Activated CD4-positive, alpha-beta T cell treated with anti-CD3 and anti-CD28 coated beads for 36 hours (primary cell): ENCODE measurements at places on chromosomes 2 and 18. TPM values are rescaled to one million over a fixed set of nuclear protein-coding genes. Genes with fewer than 3 reads are reported as not detected.

The NHEJ1 gene
- total RNA-seq, result 20.7 TPM

GRCh38 chr2:95050385-95051300 is 25.1 kb downstream of the MAL start:
- no peak for DNase-seq
- H3K36me3 ChIP-seq, result peaks cover 19% of the 10 kb centered on the region
- H3K27ac ChIP-seq, result peak overlapping the region; percentile 40
- H3K4me3 ChIP-seq, result no peak overlapping the region

DNA sequence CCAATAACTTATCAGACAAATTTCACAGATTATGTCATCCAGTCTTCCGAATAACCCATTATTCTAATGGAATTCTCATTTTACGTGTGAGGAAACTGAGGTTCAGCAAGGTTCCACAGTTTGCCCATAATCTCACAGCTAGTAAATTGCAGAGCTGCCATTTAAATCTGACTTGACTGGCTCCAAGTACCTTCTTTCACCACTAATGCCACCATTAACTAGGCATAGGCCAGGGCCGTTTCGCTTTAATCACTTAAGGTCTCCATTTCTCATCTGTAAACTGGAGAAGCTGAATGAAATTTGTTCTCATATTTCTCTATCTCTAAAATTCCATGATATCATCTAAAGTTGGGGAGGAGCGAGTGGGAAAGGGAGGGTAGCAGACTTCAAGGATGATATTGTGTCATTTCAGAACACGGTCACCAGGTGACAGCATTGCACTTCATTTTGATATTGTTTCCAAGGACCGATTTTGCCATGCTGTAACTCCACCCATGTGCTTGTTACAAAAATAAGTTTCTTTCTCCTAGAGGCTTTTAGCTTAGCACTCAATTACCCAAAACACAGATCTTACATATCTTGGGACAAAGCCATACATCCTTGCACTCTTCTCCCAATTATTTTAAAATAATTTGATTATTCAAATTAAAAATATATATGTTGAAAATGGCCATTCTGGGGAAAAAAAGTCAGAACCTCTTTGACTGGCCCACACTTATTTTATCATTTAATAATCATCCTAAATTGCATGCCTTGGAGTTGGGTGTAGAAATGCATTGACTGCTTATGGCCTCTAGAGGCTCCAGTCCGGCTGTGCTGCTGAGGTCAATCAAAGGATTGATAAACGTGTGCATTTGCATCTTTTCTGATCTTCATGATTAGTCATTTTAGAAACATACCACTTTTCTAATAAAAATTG is 123.8 kb downstream of the AKAIN1 start:
- H3K27ac ChIP-seq, result no peak overlapping the region
- peak; percentile 46 for DNase-seq
- no peak overlapping the region for H3K4me3 ChIP-seq
- H3K27me3 ChIP-seq, result peaks cover under 1% of the 10 kb centered on the region

The SERPINB11 gene
- not detected for total RNA-seq

The TUBA3E gene
- not detected for total RNA-seq

The GDF7 gene
- total RNA-seq, result not detected

DNA sequence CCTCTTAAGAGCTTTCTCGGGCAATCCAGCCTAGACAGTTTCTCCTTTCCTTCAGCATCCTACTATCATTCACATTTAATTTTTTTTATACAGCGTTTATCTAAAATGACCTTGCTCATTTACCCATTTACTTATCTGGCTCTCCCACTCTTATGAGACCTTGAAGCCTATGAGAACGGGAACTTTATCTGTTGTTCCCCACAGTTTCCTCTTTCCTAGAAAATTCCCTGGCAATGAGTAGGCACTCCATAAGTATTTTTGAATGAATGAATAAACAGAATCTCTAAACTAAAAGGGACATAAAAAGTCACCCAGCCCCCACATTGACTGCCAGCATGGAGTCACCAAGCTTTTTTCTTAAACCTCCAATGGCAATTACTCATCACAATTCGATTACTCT is 353.2 kb downstream of the METTL4 start:
- H3K27me3 ChIP-seq, result peaks cover 11% of the 10 kb centered on the region
- no peaks in the 10 kb centered on the region for H3K36me3 ChIP-seq
- H3K4me1 ChIP-seq, result no peaks in the 10 kb centered on the region
- H3K4me3 ChIP-seq, result no peak overlapping the region
- DNase-seq, result no peak
- H3K27ac ChIP-seq, result no peak overlapping the region

The KCNE4 gene
- not detected for total RNA-seq

The SLC19A3 gene
- total RNA-seq, result not detected

DNA sequence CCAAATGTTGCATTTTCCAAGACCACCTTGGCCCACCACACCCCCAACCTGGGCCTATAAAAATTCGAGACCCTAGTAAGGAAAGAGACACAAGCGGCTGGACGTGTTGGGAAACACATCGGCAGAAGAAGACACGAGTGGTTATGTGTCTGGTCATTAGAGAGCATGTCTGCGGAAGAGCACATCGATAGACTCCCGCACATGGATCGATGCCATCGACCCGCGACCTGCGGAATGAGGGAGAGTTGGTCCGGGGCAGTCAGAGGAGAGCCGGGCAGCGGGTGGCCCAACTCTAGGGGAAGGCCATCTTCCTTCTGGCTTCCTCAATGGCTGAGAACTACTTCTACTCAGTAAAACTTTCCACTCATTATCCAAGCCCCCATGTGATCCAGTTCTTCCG is 219.4 kb downstream of the TGIF1 start:
- H3K27me3 ChIP-seq, result peaks cover 3% of the 10 kb centered on the region
- peaks cover 19% of the 10 kb centered on the region for H3K4me1 ChIP-seq
- H3K27ac ChIP-seq, result no peak overlapping the region
- no peak for DNase-seq

The STPG4 gene
- 0.14 TPM for total RNA-seq

DNA sequence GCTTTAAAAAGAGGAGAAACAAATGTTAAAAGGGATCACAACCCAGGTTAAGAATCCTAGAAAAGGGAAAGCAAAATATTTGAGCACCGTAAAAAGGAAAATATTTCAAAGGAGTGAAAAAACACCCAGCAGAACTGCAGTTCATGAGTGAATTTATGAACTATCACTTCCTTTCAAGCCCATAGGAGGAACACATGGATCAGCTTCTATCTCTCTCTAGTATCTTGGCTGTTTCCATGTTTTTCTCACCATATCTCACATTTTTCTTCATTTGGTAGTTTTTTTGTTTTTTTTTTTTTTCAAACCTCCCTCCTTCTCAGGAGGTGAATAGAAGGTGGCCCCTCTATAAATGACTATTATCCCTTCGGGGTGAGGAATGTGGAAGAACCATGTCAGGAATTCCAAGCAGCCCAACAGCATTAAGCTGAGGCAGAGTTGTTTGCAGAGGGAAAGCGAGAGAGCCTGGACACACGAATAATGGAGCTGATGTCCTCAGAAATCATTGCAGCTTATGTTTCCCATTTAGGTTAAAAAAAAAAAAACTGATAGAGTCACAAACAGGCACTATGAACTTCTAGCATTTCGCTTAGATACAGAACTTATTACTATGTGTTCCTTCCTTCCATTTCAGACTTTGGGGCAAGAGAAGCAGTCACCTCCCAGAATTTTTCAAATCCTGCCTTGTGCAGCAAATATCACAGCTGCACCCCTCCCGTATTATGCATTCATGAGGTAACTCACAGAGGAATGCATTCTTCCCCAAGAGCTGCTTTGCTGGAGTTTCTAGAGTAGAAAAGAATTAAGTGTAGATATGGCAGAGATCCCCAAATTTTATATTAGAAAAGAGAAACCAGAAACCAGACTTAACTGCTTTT is 315.6 kb downstream of the IRS1 start:
- no peak overlapping the region for H3K27ac ChIP-seq
- H3K27me3 ChIP-seq, result peaks cover 12% of the 10 kb centered on the region
- no peak overlapping the region for H3K4me3 ChIP-seq
- DNase-seq, result no peak
